DND-41 (cell line): ENCODE measurements at places on chromosomes 7 and 10.

DNA sequence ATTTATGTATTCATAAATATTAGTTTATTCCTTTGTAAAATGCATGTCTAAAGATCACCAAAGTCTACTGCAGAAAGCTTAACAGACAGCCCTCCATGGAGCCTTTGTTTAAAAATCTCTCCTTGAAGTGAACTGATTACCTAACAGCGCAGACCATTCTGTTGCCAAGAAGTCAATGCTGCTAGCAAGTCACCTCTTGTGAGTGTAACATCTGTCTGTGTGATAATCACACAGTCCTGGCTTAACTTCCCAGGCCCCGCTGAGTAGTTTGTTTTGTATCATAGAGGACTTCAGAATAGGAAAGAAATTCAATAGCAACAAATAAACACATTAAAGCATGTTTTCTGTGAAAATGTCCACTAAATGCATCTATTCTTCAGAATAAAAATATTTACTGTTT is 435.3 kb upstream of the IGFBP3 start:
- H3K4me3 ChIP-seq: no peak overlapping the region
- DNase-seq: no peak
- no peak overlapping the region for H3K27ac ChIP-seq
- no peaks in the 10 kb centered on the region for H3K4me1 ChIP-seq

DNA sequence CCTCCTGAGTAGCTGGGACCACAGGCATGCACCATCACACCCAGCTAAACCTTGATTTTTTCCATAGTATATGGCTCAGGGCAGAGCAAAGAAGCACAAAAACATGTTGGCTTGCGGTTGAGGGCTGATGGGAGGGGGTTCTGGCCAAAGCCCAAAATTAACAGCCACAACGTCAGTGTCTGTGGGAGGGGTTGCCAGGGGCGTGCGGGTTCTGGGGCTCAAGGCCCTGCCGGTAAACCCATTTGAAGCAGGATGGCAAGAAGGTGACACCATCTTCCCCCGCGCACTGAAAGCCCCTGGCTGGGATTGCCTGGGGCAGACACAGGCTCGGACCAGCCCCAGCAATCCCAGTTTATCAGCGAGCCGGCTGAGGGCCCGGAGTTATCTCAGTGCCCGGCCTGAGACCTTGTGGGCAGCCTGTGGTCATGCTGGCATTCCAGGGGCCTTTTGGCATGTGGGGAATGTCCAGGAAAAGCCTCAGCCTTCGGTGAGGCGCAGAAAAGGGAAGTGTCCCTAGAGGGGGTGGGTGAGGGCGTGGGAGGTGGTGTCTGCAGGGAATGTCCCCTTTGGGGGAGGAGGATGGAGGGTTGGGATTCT is 167.7 kb upstream of the TNRC18 start:
- H3K4me1 ChIP-seq: peaks cover 10% of the 10 kb centered on the region; the same call in 1 of the 2 replicates
- no peak overlapping the region for H3K27ac ChIP-seq
- no peaks in the 10 kb centered on the region for H3K36me3 ChIP-seq
- H3K27me3 ChIP-seq: peaks cover 29% of the 10 kb centered on the region
- H3K4me3 ChIP-seq: no peak overlapping the region

- H3K27ac ChIP-seq: no peak overlapping the region
- H3K36me3 ChIP-seq: no peaks in the 10 kb centered on the region
- H3K27me3 ChIP-seq: no peaks in the 10 kb centered on the region
- H3K4me3 ChIP-seq: no peak overlapping the region
- H3K4me1 ChIP-seq: no peaks in the 10 kb centered on the region
These were observed 8.5 kb downstream of the SP8 start for GRCh38 chr7:20778063-20778721.

- no peaks in the 10 kb centered on the region for H3K36me3 ChIP-seq
- H3K27ac ChIP-seq: no peak overlapping the region
- no peaks in the 10 kb centered on the region for H3K4me1 ChIP-seq
- no peaks in the 10 kb centered on the region for H3K27me3 ChIP-seq
- H3K4me3 ChIP-seq: no peak overlapping the region
These were observed 141.3 kb downstream of the SKAP2 start for GRCh38 chr7:26723129-26723528.
